ENCODE measurements at places on chromosomes 6 and 20. TPM values are rescaled to one million over a fixed set of nuclear protein-coding genes. Genes with fewer than 3 reads are reported as not detected.

DNA sequence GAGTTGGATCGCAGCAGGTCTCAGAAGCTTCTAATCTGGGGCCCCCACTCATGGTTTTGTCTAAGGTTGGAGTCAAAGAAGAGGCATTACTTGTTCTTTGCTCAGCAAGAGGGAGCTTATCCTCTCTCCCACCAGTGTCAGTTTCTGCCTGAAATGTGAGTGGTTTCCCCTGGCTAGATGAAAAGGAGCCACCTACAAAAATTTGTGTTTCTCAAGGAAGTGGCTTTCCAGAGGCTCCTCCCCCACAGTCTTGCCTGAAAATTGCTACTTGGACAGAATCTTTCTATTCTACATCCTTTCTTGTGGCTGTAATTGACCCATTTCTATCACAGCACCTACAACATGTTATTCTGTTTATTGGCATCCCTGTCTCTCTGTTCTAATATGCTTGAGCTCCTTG is 37.9 kb downstream of the SCML4 start:
- DNase-seq: no peak

- DNase-seq: peak; percentile 77
Observed at GRCh38 chr6:28212510-28213212, 12.4 kb upstream of the ZSCAN9 start.

NT5E gene
- total RNA-seq: 8.2 TPM

DNA sequence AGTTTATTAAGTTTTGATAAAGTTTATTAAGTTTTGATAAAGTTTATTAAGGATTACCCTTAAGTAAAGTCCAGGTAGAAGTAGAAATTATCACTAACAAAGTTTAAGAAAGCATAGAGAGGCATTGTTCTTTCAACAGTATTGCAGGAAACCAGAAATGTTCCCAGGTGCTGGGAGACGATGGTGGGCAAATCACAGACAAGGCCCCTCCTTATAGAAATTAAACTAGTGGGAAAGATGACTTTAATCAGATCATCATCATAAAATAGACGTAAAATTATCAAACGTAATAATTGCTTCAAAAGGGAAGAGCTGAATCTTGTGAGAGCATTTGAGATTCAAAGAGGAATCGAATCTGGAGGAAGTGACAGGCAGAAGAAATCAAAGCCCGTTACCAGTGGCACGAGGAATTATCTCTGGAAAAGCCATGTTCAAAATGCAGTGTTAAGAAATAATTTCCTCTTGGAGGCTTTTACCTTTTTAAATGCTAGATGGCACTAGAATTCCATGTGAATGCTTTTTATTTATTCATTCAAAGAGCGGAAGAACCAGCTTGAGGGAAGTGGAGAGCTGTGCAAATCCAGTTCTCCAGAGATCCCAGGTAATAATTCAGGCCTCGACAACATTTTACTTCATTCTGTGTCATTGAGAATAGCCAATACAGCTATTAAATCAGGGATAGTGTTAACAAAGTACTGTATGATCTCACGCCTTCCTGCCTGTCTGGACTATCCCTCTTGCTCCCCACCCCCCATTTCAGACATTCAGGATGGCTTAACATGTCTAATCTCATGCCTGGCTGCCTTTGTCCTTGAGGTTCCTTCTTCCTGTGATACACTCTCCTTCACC is 1.0 kb upstream of the APMAP start:
- DNase-seq: no peak

AKAP12 gene
- total RNA-seq: 0.72 TPM

TPX2 gene
- total RNA-seq: 104 TPM

- DNase-seq: no peak
Observed at GRCh38 chr6:3226481-3227362, 731 bp downstream of the TUBB2B start.

- no peak for DNase-seq
Observed at GRCh38 chr6:109706513-109706912, 15.4 kb downstream of the FIG4 start.

GRCh38 chr20:51003753-51004152 is 19.2 kb downstream of the KCNG1 start:
- no peak for DNase-seq

Data from GM12878 (cell line).